ENCODE measurements at places on chromosomes 16 and 17.

- DNase-seq: no peak
Observed at GRCh38 chr17:77498791-77499698, 358.3 kb downstream of the SEC14L1 start.

DNA sequence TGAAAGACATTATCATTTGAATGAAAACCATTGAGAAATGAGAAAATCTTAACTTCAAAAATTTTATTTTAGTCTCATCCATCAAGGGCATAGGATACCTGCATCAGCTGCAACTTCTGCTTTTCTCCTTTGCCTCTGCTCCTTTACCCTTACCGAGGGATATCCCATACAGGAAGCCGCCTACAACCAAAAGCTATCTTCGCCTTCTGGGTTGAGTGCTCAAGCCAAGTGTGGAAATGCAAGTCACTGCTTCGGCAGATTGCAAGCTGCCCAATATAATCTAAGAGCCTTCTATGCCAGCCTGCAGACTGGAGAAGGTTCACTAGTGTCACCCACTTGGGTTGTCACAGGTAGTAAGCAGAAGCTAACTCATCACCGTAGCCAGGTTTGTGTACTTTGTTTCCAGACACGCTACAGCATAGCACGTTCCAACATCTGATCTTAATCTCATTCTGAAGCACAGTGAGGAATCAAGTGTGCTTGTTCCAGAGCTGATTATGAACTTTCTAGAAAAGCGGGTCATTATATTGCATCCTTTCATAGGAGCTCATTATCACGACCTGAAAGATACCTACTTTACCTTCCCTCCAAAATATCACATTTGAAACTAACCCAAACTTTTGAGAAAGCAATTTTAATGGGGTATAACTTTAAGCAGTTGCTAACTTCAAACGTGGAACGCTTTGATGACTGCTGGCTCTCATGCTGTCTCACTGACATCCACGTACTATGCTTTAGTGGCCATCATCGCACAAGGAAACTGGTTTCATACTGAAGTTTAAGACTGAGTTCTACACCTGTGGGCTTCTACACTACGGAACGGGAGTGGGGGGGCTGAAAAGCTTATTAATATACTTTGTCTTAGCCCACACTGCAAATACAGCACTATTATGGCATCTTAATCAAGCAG lies 8.0 kb upstream of the UNK start:
- no peak for DNase-seq

DNA sequence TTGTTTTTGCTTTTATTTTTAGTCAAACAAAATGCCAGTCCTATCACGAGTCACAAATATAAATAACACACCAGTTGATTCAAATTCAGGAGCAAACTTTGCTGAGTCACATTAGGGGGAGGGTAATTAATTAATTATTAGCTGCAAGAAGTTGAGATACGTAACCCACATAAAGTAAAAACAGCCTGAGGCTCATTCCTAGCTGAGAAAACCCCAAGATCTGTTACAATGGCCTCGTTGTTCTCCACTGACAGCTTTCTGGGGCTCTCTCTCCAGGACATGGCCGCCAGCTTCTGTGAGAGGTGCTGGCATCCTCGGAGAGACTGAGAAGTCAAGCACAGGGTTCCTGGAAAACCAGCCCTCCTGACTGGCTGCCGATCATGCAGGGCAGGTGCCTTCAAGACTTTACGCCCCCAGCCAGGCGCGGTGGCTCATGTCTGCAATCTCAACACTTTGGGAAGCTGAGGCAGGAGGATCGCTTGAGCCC lies 11.1 kb downstream of the RAB40B start:
- DNase-seq: no peak

GRCh38 chr16:74847202-74847601 lies 72.6 kb upstream of the FA2H start:
- DNase-seq: no peak

GRCh38 chr16:81096715-81097208 lies 567 bp upstream of the GCSH start:
- no peak for DNase-seq
